ENCODE measurements at places on chromosomes 12 and 14.

GRCh38 chr14:55454264-55455002 is 14.0 kb upstream of the TBPL2 start:
- peak; percentile 59 for DNase-seq

GRCh38 chr12:12436831-12437345 is 80.0 kb downstream of the BORCS5 start:
- DNase-seq = no peak

DNA sequence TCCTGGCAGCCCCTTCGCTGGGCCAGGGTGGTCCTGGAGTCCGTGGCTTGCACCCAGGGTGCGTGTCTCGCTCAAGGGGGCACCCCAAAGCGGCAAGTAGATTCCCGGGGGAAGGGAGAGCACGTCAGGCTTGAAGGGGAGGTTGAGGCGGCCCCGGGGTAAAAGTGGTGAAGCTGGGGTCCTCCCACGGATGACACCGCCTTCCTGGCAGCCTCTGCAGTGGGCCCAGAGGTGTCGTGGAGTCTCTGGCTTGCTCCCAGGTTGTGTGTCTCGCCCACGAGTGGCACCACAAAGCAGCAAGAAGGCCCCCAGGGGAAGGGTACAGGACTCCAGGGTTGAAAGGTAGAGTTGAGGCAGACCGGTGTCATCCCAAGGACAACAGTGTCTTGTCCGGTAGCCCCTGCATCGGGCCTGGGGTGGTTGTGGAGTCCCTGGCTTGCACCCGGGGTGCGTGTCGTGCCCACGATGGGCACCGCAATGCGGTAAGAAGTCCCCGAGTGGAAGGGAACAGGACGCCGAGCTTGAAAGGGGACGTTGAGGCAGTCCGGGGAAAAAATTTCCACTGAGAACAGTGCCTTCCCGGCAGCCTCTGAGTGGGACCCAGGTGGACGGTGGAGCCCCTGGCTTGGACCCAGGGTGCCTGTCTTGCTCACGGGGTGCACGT is 158.0 kb upstream of the ALG10B start:
- DNase-seq = no peak

DNA sequence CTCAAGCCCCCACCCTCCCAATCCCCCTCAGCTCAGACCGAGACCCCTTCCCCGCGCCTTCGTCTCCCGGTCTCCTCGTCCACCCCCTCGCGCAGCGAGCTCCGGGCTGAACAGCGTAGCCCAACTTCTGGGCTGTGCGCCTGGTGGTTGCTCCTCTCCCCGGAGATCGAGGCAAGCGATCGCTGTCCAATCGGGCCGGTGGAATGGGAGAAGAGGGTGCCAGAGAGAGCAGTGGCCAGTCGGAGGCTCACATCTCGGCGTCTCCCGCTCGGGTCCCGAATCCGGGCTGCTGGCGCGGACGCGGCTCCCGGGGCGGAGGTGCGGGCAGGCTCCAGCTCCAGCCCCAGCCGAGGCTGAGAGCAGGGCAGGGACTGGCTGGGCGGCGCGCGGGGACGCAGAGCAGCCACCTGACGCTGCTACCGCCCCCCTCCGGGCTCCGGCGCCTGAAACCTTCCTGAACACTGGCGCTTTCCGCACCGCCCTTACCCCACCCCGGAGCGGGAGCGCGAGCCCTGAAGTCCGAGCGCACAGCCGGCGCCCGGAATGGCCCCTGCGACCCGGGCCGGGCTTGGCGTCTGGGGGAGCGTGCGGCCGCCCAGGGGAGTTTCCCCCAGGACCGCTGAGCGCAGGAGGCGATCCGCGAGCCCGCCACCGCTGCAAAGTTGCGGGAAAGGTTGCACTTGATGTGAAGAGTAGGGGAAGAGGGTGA is 508 bp upstream of the KCNH5 start:
- DNase-seq = peak; percentile 43

- DNase-seq = no peak
Measured at GRCh38 chr14:101980700-101981099, 16.3 kb downstream of the DYNC1H1 start.

GRCh38 chr12:71420775-71421406 is 18.7 kb upstream of the LGR5 start:
- no peak for DNase-seq

- no peak for DNase-seq
Measured at GRCh38 chr12:57214398-57214781, 2.2 kb upstream of the NXPH4 start.

DNA sequence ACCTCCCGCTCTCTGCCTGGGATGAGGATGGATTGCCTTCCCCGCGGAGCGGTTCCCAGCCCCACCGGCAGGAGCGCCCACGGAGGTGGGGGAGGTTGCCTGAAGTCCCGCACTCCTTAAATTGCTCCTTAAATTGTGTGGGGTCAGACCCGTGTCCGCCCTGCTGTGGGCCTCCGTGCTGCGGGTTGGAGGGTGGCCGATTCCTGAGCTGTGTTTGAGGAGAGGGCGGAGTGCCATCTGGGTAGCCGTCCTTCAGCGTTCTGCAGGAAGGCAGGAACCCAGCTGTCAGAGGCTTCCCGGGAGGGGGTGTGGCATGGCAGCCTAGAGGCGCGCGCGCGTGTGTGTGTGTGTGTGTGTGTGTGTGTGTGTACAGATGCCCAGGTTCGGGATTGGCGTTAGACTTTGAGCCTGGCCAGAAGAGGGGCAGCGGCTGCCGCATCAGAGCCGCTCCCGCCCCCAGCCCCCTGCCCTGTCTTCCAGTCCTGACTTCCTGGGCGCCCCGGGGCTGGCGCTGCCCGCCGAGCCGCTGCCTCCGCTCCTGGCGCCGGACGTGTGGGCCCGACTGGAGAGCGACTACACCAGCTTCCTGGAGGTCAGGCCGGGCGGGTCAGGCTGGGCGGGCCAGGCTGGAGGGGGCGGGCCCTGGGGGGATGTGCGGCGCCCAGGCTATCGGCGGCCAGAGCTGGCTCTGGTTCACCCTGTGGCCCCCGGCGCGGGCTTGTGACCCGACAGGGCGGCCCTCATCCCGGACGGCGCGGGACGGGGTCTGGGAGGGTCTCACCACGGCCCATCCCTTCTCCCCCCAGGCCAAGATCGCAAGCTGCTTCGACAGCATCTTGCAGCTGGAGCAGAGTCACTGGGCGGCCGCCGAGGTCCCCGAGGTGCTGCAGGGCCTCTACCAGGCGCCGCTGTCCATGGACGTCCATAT is 9.2 kb downstream of the EXOC3L4 start:
- DNase-seq = no peak

DNA sequence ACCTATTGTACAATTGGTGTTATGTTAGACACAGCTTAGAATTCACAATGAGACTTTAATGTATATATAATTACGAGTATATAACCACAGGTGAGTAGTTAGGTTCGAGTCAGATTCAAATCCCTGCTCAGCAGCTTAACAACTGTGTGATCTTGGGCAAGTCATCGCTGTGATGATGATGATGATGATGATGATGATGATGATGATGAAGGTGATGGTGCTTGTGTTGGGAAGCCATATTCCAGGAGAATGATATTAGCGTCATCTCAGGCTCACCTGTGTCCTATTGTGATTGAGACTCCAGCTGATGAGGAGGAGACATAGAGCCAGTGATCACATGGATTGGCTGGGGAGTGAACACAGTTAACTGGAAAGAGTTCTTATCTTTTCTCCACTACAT is 16.5 kb downstream of the RFX4 start:
- DNase-seq = no peak

DNA sequence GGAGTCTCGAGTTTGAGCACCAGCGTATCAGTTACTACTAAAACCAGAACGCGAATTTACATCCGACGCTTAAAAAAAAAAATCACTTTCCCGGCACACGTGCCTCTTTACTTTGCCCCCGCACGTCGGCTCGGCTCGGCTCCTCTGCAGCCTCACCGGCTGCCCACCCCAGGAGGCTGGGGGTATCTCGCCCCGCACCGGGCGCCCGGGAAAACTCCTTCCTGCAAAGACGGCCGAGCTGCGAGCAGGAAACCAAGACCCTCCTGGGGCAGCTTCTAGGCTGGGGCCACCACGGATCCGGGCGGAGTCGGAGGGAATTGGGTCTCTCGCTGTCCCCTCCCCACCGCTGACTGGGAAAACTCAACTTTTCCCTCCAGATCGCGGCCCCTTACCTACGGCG is 610 bp downstream of the VSIG10 start:
- no peak for DNase-seq

GRCh38 chr12:24649634-24650033 is 299.3 kb downstream of the BCAT1 start:
- DNase-seq = no peak

DNA sequence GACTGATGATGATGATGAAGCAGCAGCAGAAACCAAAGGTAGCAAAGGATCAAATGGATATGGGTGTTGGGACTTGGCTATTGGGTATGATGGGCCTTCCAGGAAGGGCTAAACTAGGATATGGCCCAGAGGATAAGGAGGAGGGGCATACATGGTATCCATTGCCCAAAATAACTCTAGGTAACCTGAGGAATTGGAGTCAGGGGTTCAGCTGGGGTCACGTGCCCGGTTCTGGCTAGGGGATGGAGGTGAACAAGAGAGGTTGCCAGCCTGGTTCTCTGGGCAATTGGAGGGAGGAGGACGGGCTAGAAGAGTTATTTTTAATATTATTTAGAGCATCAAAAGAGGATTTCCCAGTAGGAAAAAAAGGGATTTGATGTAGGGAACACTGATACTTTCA is 2.7 kb upstream of the ANKRD52 start:
- DNase-seq = no peak

DNA sequence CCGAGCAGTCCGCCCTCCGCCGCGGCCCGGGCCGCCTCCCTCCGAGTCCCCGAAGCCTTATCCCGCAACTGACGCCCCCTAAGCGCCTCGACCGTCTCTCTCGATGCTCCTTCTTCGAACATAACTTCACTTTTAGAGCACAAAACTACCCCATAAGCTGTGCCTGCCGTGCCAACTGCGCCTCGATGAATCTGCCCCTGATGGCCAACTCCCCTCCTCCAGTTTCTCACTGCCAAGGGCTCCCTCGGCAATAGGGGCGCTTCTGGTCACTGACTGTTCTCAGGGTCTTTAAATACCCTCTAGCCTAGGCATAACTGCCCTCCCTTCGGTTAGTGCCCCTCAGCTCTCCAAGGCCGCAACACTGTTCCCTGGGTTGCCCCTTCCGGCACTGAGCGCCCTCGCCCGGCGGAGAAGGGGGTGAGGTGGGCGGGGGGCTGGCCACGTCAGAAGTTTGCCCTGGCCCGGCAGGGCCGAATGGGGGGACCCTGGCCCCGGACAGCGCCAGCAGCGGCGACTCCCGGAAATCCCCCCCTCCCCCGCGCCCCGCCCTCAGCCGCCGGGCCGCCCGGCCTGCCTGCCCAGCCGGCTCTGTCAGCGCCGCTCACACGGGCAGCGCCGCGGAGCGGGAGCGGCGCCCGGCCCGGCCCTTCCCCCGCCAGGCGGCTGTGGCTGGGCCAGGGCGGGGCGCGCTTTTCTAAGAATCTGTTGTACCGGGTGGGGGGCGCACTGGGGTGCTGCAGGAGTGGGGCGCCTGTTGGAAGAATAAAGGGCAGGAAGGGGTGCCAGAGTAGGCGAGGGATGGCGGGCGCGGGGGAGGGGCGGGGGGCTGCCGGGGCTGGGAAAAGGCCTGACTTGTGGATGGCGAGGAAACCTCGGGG is 10.6 kb downstream of the RARG start:
- DNase-seq = peak; percentile 62

DNA sequence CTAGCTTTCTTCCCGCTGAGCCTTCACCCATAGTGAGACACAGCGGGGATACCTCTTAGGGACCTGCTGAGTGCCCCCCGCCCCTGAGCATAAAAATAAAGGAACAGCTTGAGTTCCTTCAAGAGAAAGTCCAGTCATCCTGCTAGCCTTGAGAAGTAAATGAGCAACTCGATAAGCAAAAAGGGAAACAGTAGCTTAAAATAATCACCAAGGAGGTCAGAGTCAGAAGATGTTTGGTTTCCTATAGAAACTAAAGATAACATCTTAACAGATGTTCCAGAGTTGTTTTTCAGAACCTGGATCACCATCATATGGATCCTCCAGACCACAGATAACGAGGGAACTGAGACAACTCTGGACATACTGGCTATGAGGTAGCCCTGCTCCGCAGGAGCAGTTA is 94.0 kb downstream of the BCAT1 start:
- no peak for DNase-seq

GRCh38 chr12:107983756-107984472 is 145.2 kb upstream of the WSCD2 start:
- no peak for DNase-seq

GRCh38 chr12:69239352-69239921 is at the start of gene CPSF6:
Gene CPSF6, plus strand, starts transcription at chr12:69239569. Its CDS starts 78 bp downstream, at chr12:69239647.
- peak; percentile 92 for DNase-seq

DNA sequence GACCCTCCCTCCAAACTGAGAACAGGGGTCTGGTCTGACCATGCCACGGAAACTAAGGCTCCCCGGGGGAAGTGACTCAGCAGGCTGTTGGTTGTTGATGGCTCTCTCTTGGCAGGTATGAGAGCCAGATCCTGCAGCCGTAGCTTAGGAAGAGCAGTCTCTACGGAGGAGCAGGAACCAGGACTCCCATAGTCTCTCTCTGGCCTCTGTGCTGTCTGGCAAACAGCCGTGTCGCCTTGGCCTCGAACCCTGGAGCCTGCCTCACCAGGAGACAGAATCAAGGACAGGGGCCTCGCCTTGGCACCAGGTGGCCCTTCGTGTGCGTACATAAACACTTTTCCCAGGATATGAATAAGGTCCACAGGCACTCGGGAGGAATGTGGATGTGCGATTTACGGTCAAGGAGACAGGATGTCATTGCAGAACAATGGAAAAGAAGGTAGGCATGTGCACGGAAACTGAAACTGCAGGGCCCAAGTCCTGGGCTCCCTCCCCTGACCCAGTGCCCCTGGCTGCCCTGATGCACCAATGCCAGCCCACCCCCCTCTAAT is 7.9 kb downstream of the VWF start:
- DNase-seq = no peak

DNA sequence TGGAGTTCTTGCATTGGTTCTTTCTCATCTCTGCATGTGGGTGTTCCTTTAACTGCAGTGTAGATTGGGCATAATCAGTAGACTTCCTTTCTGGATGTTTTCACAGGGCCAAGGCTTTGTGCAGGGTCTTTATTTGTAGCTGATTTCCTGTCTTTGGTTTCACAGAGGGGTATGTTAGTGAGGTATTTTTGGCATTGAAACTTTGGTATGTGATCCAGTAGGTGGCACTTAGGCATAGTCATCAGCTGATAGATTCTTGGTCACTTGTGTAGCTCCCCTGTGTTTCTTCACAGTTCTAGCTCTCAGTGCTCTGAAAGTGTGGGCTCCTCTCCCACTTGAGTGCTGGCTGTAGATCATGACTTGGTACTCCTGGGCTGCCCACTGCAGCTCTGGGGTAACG is 52.7 kb upstream of the LMO3 start:
- no peak for DNase-seq

- DNase-seq = no peak
Measured at GRCh38 chr14:54202288-54202687, 194.5 kb upstream of the CDKN3 start.

DNA sequence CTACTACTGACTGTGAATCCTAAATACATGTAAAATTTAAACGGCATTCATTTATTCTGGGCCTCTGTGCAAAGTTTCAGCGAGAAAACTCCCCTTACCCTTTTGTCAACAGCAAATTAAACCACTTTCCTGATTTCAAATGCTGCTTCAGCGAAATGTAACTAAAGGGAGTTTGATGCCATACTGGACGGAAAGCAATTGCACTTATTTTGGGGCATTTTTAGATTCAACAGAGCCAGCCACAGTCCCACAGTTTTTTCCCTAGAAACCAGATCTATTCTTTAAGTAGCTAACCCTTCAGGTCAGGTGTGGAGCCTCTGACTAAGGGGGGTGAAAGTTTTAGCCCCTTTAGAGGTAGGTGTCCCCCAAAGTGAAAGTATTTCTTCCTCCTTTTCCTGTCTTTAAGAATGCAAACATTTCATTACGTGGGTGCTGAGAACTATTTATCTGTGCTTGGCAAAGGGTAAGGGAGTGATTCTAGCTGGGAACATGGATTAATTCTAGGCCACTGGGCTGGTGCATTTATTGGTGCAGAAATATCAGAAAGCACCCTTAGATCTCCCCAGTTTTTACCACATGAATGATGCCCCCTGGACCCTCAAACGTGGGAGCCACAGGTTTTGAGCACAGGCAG is 72.7 kb downstream of the SPTB start:
- no peak for DNase-seq
